ENCODE measurements at places on chromosomes 1 and 21. TPM values are rescaled to one million over a fixed set of nuclear protein-coding genes. Genes with fewer than 3 reads are reported as not detected.

DNA sequence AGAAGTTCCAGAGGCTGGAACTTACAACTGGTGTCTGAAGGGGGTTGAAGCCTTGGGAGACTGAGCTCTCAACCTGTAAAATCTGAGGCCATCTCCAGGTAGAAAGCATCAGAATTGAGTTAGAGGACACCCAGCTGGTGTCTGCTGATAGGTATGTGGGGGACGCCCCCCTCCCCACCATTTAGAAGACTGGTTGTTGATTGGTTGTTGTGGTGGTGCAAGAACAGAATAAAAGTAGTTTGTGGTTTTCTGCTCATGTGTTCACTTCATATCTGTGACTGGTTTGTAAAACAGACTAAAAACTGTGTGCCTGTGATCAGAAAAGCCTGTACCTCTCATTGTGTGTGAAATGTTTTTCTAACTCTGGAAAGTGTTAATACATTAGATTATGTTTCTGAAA lies 33.2 kb upstream of the PDE4B start:
- no peak for DNase-seq

DNA sequence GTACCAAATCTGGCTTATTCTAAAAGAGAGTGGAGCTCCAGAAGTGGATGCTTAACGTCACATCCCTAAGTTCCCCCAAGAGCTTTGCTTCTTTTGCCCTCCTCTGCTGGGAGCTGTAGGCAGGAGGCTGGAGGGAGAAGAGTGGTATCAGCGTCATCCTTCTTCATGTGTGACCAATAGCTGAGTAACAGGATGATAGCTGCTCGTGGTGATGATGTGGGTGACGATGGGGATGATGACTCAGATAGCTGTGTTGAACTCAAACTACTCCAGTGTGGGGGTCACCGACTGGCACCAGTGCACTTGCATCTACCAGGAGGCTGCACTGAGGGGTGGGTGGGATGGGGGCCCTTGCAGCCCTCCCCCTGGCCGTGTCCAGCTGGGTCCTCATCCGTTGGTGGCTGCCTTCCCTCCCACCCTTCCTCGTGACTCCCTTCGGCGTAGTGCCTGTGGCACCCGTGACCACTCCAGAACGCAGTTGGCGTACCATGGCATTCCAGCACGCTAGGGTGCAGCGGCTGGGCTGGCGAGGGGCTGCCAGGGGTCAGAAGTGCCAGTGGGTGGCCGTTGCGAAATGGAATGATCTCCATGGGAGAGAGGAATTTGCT lies 1.1 kb downstream of the IGFN1 start:
- DNase-seq, result no peak

The PDC gene
- total RNA-seq, result not detected

The SAMSN1 gene
- total RNA-seq, result 14.4 TPM

The WNT4 gene
- not detected for total RNA-seq

DNA sequence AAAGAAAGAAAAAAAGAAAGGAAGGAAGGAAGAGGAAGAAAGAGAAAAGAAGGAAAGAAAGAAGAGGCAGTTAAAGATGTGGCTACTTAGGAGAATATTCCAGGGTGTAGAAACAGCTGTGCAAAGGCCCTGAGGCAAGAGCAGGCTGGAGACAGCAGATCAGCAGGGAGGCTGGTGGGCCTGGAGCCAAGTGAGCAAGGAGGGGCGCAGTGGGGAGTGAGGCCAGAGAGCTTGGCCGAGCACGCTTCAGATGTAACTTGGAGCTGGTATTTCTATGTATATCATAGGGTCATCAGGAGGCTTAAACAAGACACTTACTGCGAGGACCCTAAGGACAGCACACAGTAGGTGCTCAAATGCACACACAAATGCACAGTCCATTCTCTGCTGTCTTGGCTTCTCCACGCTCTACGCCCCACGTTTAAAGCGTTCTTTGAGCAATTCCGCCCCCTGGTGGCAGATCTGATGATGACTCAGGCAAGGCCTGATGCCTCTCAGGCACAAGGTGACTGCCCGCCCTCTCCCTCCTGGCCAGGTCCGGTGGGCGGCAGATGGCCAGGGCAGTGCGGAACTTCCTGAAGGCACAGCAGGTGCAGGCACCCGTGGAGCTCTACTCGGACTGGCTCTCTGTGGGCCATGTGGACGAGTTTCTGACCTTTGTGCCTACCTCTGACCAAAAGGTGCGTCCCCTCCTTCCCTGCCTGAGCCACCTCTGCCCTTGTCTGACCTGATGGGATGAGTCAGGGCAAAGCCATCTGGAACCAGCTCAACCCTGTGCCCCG lies 11.9 kb upstream of the PADI3 start:
- peak; percentile 91 for DNase-seq

GRCh38 chr1:169511316-169512005 lies 25.7 kb upstream of the SLC19A2 start:
- no peak for DNase-seq

The ZNF362 gene
- total RNA-seq, result 44.0 TPM

DNA sequence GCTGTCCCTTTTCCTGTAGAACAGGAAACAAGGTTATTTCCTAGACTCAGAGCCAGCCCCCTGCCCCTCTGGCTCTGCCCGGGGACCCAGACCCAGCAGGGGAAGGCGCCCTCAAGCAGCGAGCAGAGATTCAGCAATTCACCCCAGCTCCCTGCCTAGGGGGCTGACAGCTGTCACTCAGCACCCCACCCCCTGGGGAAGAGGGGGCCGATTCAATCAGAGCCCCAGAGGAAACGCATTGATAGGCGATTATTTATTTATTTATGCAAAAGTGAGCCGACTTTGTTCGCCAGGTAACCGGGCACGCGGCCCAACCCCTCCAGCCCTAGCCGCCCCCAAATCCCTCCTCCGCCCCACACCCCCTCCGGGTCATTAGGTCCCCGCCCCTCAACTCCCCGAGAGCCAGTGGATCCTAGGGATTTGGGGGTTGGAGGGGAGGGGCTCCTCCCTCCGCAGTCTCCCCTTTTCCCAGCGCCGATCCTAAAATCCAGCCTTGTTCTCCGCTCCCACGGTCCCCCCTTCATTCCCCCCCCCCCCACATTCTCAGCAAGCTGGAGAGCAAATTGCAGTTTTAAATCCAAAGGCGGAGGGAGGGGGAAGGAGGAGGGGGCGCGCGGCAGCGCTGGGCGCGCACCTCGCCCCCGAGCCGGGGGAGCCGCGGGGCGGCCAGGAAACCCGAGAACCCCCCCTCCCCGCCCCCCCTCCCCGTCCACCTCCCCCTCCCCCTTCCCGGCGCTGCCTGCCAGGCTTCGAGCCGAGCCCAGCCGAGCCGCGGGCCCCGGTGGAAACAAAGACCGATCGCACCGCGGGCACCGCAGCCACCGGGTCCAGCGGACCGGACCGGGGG lies 1.3 kb downstream of the AHDC1 start:
- DNase-seq, result peak; percentile 90

The CAPN9 gene
- total RNA-seq, result not detected

DNA sequence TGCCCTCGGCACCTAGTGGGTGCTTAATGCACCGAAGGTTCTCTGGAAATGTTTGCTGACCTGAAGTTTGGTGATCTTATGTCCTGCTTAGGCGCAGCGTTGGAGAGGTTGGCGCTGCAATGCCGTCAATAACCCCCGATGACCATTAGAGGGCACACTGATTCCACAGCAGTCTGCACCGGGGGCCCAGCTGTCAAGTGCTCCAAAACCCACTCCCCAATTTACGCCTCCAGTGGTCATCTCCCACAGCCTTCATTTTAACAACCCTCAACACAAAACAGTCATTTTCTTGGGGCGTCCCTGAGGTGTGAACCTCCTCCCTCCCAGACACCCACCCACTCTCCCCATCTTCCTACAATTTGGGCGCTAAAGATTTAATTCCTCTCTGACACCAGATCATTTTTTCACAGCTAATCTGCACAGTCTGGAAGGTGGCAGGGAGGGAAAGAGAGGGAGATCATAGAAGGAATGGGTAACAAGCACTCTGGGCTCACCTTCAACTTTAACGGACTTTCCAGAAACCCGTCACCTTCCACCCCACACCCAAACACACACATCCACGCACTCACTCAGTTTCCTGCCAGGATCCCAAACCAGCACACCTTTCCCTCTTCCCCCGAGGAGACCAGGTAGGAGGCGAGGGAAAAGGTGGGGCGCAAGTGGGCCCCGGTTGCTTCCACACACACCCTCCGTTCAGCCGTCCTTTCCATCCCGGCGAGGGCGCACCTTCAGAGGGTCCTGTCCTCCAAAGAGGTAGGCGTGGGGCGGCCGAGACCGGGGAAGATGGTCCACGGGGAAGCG lies 570 bp upstream of the NPR1 start:
- peak; percentile 79 for DNase-seq

The ZMYND12 gene
- 1.1 TPM for total RNA-seq

The C1QB gene
- total RNA-seq, result 225 TPM

DNA sequence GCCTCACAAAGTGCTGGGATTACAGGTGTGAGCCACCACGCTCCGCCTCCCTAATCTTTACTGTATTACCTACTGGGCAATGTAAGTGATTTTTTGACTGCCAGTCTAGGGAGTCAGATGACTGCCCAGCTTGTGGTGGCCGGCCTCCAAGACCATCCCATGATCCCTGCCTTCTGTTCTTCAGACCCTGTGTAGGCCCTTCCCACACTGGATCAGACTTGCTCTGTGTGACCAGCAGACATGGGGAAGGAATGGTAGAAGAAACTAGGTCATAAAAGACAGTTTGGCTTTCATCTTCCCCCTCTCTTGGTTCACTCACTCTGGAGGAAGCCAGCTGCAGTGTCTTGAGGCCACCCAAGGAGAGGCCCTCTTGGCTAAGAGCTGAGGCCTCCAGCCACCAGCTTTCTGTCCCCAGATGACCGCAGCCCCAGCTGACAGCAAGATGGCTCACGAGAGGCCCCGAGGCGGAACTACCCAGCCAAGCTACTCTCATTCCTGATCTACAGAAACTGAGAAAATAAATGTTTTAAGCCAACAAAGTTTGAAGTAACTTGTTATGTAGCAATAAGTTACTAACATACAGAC lies 14.5 kb upstream of the CBR3 start:
- DNase-seq, result no peak

GRCh38 chr1:28273216-28273860 lies 14.0 kb downstream of the SESN2 start:
- no peak for DNase-seq

DNA sequence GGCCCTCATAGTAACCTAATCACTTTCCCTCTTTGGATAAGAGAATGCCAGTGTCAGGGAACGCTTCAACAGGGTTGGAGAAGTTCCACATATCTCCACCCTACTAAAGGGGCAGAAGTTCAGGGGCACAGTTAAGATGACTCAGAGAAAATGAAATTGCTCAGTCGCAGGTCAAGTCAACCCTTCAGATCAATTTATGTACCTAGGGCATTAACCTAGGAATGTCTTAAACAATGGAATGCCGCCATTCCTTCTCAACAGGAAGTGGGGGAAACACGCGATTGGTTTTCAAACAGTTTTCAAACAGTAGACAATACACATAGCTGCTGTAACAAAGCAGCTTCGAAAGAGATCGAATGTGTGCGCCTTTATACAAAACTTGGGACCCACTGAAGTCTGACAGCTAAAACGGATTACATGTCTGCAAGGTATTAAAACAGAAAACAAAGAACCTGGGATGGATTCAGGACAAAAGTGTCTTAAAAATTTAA lies 897 bp downstream of the SLC25A24 start:
- DNase-seq, result no peak

The SPRR5 gene
- not detected for total RNA-seq

The IVL gene
- total RNA-seq, result not detected

DNA sequence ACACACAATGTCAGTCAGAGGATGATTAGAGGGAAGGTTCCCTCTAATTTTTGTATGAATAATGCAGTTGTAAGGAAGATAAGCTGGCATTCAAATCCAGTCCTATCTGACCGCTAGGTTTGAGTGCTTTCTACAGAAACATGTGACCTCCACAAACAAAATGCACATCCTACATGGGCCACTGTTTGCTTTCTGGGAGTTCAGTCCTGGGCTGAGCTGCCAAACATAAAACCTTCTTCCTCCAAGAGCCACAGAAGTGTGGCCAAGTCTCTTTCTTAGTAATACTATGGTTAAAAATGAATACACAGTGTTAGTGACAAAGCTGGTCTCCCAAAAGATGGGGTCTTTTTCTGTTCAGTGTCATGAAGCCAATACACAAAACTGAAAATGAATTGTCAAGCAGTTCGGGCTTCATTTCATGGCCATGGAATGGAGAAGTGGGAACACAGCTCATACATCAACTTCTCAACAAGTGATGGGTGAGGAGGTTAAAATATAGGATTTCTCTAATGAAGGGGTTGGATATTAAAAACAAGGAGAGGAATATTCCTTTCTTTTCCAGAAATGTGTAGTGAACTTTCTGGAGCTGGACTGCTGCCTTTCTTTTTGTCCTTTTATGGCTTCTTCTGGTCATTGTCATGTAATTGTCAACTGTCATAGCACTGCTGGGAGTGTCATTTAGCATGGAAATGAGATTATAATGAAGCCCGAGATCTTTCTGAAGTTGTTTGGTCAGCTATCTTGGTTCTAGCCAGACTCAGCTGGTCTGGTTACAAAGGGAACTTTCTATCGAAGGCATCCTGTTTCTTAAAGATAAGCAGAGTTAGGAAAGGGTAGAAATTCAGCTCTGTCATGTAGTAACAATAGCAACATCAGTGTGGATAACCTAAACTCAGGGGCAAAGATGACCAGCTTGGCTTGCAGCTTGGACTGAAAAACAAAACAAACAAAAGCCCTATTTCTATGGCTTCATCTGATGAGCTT lies 135.1 kb downstream of the CHD1L start:
- no peak for DNase-seq

DNA sequence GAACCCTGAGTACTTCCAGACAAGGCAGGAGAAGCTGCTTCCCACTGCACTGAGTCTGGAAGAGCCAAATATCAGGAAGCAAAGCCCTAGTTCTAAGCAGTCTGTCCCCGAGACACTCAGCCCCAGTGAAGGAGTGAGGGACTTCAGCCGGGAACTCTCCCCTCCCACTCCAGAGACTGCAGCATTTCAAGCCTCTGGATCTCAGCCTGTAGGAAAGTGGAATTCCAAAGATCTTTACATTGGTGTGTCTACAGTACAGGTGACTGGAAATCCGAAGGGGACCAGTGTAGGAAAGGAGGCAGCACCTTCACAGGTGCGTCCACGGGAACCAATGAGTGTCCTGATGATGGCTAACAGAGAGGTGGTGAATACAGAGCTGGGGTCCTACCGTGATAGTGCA lies 33.1 kb upstream of the VAMP3 start:
- DNase-seq, result no peak

DNA sequence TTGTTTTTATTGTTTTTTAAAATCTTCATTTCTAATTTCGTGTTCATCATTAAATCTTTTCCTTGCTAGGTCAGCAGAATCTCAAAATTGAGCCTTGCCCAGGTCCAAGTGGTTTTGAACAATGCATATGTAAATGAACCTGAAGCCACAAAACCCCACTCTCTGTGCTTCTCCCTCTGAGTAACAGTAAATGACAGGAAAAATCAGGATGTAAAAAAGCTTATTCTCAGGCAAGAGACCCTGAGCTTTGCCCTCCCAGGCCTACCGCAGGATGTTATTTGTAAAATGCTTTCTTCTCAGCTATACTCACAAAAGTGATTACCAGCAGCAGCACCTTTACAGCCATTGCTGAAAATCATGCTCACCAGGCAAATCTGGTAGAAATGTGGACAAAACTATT lies 47.6 kb downstream of the TYW3 start:
- no peak for DNase-seq

GRCh38 chr1:11272544-11272831 lies 510 bp upstream of the UBIAD1 start:
- DNase-seq, result no peak

GRCh38 chr1:176884911-176885310 lies 279.6 kb downstream of the ASTN1 start:
- DNase-seq, result no peak

- peak; percentile 75 for DNase-seq
Observed at GRCh38 chr1:1430114-1430982, 5.1 kb upstream of the VWA1 start.

Data from aorta (tissue), 5 donors.